Hematopoietic multipotent progenitor cell treated with erythropoietin and hydrocortisone succinate and interleukin-3 and kit ligand, for 4 days (in vitro differentiated cells): ENCODE measurements at places on chromosomes 13 and 19.

- peak; percentile 66 for DNase-seq
Observed at GRCh38 chr19:3785451-3785937, 687 bp downstream of the MATK start.

- no peak for DNase-seq
Observed at GRCh38 chr13:99085139-99085807, 107.4 kb upstream of the DOCK9 start.

DNA sequence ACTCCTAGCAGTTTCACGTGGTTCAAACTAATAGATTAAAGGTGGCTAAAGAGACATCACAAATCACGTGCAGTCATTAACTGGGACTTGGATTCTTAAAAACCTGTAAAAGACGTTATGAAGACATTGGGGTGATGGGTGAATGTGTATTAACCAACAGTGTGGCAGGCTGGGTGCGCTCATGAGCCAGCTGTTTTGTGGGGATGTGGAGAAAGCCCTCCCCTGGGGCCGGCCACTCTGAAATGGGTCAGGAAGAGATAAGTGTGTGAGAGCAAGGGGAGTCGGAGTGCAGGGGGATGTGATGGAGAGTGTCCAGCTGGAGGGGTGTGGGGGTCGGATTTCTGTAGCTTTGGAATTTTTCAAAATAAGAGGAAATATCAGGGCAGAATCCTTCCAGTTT lies 10.4 kb downstream of the UPF1 start:
- DNase-seq = peak; percentile 27

GRCh38 chr13:106415442-106415841 lies 120.0 kb downstream of the EFNB2 start:
- no peak for DNase-seq

GRCh38 chr13:37230346-37230745 lies 124.9 kb upstream of the CSNK1A1L start:
- DNase-seq = no peak

- DNase-seq = peak; percentile 79
Observed at GRCh38 chr19:45455707-45456499, 11.9 kb upstream of the FOSB start.

- peak; percentile 97 for DNase-seq
Observed at GRCh38 chr19:40714441-40715299, 2.0 kb downstream of the COQ8B start.

DNA sequence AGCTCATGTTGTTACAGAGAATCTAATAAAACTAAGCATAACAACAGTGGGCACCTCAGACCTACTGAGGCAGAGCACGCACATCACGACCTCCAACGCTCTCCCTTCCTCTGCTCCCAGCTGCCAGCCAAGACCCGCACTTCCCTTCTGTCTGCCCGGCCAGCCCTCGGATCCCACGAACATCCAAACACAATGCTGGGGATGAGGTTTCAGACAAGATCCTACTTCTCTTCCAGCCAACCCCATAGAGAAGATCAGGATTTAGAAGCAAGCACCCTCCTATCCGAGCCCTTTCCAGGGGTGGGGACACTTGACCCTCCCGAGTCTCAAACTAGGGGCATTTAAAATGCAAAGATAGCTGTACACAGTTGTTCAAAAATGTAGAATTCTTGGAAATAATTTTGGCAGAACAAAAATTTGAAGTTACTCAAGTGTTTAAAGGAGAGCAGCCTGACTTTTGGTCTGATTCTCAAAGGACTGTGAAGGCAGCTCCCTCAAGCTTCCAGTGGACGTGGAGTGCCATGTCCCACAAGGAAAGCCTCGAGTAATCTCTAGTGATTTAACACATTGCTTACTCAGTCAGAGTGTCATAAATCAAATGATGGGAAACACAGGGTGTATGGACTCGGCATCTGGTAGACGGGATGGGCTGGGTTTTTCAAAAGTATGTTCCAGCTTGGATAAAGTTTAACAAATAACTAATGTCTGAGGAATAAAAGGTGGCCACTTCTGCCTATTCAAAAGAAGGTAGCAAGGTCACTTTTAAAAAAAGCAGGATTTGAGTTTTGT lies 32.8 kb downstream of the ANKRD10 start:
- no peak for DNase-seq

- DNase-seq = no peak
Observed at GRCh38 chr13:99988529-99989275, 7.1 kb downstream of the ZIC2 start.

DNA sequence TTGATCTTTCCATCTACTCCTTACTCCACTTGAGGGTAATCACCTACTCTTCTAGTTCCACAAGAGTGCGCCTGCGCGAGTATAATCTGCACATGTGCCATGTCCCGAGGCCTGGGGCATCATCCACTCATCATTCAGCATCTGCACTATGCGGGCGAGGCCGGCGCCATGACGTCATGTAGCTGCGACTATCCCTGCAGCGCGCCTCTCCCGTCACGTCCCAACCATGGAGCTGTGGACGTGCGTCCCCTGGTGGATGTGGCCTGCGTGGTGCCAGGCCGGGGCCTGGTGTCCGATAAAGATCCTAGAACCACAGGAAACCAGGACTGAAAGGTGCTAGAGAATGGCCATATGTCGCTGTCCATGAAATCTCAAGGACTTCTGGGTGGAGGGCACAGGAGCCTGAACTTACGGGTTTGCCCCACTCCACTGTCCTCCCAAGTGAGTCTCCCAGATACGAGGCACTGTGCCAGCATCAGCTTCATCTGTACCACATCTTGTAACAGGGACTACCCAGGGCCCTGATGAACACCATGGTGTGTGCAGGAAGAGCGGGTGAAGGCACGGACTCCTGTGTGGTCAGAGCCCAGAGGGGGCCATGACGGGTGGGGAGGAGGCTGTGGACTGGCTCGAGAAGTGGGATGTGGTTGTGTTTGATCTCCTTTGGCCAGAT lies 2.7 kb upstream of the KLK2 start:
- DNase-seq = peak; percentile 62

DNA sequence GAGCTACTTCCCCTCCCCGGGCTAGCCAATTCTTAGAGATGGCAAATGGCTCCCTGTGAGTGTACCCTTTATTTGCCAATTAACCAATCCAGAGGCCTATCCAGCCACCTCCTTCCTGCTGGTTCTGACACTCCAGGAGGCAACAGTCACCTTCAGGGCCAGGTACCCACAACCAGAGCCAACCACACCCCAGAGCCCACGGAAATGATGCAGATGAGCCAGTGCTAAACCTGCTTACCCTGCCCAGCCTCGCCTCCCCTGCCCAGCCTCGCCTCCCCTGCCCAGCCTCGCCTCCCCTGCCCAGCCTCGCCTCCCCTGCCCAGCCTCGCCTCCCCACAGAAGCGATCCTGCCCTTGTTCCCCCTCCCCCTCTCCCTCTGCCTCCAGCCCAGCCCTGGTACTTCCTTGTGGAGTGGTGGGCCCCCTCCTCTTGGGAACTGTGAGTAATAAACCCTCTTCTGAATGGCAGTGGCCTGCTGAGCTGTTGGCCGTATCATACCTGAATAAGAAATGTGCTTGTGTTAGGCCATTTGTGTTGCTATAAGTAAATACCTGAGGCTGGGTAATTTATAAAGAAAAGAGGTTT lies 173.8 kb upstream of the RNF113B start:
- no peak for DNase-seq

DNA sequence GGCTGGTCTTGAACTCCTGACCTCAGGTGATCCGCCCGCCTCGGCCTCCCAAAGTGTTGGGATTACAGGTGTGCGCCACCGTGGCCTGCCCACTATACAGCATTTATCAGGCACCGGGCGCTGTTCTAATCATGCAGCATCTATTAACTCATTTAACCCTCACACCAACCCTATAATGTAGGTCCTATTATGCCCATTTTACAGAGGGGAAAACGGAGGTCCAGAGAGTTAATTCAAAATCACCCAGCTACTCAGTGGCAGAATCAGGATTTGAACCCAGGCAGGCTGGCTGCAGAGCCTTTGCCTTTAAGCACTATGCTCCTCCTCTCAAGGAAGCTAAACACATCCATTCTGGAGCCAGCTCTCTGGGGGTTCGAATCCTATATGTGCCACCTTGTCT lies 54.3 kb downstream of the MAP4K1 start:
- DNase-seq = no peak

- DNase-seq = no peak
Observed at GRCh38 chr13:40402931-40403431, 263.5 kb downstream of the FOXO1 start.

- DNase-seq = no peak
Observed at GRCh38 chr13:47999973-48000372, 1.1 kb downstream of the SUCLA2 start.

DNA sequence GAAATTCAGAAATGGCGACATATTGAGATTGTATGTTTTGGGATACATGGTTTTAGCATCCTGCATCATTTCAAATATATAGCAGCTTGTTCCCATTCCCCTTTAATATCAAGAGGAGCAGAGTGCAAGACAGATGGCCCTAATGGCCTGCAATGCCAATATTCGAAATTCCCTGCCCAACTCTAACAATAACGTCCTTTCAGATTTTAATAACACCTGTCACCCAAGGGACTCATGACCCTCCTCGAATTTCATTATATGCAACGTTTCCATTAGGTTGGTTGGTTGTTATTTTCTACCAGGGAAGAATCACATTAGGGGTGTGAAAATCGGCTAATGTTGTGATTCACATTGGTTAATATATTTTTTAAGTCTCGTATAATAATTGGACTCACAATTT lies 170.0 kb downstream of the TNFSF13B start:
- DNase-seq = no peak

DNA sequence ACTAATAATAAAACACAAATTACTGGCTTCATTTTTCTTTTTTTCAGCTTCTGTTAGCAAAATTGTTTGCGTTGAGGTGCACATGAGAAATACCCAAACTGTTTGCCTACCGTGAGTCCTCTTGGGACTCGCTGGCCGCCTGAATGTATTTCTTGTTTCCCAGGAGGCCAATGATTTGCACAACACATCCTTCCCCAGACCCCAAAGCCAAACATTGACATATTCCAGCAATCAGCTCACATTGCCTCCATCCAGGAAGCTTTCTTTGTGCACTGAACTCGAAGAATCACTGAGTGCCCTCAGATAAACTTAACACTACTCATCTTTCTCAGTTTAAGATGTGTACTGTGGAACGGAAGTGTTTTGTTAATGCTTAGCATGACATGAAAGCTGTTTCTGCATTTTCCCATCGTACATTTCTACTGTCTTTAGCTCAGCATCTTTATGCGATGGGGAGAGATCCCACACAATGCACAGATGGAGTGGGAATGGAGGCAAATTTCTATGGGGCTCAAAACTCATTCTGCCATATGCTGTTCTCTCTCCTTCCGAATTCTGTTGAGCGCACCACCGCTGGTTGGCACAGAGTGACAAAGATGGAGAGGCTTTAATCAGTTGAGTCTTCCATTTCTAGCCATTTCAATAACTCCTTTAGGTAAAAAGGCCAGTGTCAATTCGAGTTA lies 399.5 kb downstream of the RFC3 start:
- no peak for DNase-seq

- no peak for DNase-seq
Observed at GRCh38 chr19:50233308-50233910, 30.0 kb downstream of the MYH14 start.

GRCh38 chr19:20558011-20558410 lies 7.6 kb downstream of the ZNF737 start:
- DNase-seq = peak; percentile 3

DNA sequence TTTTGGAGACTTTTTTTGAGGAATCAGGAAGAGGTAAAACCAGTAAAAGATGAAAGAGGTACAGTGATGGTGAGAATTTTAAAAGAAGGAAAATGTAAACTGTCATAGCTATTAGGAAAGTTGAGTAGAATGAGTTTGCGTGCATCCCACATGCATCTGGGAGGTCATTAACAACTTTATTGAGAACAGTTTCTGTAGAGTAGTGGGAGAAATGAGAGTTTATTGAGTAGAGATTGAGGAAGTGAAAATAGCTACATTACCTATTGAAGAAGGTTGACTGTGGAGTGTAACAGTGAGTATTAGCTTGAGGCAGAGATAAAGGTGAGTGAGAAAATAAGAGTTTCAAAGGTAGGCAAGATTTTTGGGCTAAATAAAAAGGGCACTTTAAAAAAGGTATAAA lies 38.7 kb downstream of the BRCA2 start:
- DNase-seq = no peak

GRCh38 chr19:28130066-28130511 lies 1082.9 kb downstream of the UQCRFS1 start:
- DNase-seq = no peak

GRCh38 chr19:57269515-57270250 lies 10.6 kb upstream of the ZNF460 start:
- DNase-seq = peak; percentile 9

- peak; percentile 46 for DNase-seq
Observed at GRCh38 chr19:10945264-10945663, 15.6 kb upstream of the SMARCA4 start.

- DNase-seq = no peak
Observed at GRCh38 chr19:6270076-6270745, 9.6 kb downstream of the MLLT1 start.

- peak; percentile 90 for DNase-seq
Observed at GRCh38 chr19:48271531-48272151, 1.8 kb downstream of the ZNF114 start.

DNA sequence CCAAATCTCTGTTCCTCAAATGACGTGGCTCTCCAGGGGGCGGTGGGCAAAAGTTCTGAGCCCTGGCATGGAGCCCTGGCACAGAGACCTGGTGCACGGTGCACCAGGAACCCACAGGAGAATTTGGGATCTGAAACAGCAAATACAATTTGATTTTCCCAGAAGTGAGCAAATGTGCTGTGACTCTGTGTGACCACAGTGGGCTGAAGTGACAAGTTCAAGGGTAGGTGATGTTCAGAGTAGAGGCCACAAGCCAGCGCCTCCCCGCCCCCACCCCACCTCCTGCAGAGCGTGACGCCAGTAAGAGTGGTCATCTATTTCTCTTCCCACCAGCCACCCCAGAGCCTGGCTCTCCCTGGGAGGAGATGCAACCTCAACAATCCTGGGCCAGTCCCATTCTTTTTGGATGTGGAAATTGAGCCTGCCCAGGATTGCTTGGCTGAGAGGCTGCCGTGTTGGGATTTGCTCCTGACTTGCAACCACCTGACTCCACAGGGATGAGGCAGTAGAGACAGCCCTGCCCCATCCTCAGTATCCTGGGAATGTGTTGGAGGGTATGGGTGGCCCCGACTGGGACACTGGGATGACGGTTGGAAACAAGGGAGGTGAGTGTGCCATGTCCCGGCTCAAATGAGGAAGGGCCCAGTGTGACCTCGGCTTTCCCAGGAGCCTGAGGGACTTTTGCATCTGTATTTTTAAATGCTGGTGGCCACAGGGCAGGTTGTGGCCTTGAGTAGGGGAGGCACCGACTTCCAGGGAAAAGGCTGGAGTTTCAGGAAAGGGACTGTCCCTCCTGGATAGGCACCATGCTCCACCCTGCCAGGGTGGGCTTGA lies 11.1 kb upstream of the BCL3 start:
- DNase-seq = no peak
